ENCODE measurements at places on chromosomes 1 and 21.

DNA sequence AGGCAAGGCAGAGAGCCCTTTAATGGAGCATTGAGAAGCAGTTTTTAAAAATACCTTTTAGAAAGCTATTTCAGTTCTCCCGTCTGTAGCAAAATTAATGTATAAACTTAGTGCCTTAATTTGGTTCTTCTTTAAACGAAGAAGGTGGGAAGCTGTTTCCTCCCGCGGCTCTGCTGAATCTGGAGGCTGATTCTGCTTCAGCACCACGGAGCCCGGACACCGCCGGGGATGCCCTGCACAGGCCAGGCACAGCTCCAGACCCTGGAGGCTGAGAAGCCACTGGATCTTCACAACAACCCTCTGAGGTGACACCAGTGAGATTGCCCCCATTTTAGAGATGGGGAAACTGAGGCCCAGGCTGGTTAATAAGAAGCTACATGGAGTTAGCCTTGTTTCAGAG is 175.8 kb upstream of the VAMP3 start:
- DNase-seq: no peak

DNA sequence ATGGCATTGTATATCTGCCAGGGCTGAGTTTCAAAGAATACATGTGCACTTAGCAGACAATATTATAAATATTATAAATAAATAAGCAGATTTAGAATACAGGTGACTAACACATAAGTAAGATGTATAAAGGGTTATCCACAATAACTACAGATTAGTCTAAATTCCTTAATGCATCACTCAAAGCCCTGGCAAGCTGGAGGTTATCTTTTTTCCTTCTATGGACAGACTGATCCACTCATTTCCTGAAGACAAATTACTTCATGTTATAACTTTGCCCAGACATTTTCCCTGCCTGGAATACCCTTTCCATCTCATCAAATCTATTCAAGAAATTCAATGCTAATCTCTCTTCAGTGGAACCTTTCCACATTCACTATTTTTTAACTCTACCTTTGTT is 38.8 kb downstream of the LUZP1 start:
- no peak for DNase-seq

GRCh38 chr1:208192995-208193394 is 51.2 kb downstream of the PLXNA2 start:
- no peak for DNase-seq

DNA sequence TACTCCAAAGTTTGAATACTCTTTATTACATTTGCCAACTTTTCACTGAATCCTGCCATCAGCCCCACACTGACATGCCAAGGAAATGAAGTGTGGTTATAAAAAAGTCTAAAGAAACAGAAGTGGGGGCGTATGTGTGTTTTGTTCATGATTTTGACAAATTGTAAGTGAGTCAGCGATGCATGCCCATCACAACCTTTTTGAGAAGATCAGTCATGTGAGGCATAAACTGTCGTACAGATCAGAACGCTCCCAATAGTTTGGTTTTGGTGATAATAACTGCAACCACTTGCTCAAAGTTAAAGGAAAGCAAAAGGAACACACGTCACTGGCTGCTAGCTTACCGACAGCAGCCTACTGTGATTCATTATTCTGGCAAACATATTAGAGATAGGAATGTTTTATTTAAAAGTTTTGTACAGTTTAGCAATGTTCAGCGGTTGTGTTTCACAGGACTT is 95.6 kb downstream of the RGS2 start:
- no peak for DNase-seq

GRCh38 chr1:183730886-183731573 is 73.9 kb upstream of the RGL1 start:
- DNase-seq: no peak

DNA sequence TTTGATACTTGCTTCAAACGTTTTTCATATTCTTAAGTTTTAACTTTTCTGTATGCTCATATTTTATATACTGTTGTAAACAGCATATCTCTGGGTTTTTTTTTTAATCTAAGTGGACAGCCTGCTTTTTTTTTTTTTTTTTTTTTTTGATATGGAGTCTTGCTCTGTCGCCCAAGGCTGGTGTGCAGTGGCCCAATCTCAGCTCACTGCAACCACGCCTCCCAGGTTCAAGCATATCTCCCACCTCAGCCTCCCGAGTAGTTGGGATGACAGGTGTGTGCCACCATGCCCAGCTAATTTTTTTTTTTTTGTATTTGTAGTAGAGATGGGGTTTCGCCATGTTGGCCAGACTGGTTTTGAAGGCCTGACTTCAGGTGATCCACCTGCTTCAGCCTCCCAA is 1.2 kb downstream of the TBCE start:
- DNase-seq: no peak

- no peak for DNase-seq
Observed at GRCh38 chr1:32066489-32066873, 6.3 kb upstream of the TMEM39B start.

GRCh38 chr1:204445860-204446412 is 34.3 kb upstream of the PPP1R15B start:
- DNase-seq: no peak

DNA sequence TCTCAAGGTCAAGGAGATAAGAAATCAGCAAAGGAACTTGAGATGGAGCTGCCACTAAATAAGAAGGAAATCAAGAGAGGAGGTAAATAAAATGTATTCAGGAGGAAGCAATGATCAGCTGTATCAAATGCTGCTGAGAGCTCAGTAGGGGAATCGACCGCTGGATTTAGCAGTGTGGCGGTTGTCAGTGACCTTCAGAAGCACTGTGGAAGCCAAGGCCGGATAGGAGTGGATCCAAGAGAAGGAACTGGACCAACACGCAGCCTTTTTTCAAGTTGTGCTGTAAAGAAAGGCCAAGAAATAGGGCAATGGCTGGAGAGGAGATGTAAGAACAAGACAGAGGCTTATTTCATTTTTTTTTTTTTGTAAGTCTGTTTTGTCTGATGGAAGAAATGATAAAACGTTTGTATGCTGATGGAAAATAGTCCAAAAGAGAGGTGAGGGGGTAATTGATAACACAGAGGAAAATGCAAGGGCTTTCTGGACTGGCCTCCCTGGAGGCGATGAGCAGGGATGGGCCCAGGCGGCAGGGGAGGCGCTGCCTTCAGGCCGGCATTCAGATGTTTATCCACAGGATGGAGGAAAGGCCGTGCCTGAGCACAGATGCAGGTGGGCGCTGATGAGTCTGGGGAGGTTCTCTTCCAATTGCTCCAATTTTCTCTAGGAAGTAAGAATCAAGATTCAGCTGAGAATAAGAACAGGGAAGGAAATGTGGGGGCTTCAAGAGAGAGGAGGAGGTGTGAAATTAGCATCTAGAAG is 17.5 kb upstream of the FAM43B start:
- no peak for DNase-seq

- DNase-seq: no peak
Observed at GRCh38 chr1:30087465-30087864, 635.9 kb downstream of the MATN1 start.

DNA sequence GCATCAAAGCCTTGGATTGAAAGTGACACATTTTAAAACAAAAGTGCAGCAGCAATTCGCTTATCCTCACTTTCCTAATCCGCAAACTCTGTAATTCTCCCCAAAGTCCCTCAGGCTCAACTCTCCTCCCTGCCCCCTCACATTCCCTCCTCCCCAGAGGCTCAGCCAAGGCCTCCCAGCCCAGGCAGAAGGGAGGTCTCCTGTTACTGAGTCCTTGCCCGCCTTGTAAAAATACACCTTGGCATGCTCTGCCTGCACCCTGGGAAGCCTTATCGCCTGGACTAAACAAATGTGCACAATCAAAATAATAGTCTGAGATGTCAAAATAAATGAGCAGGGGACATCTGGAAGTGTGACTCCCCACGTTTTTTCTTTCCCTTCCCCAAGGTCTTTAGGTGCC is 109.7 kb downstream of the PLXNA2 start:
- no peak for DNase-seq

Measured in stimulated activated CD4-positive, alpha-beta T cell treated with anti-CD3 and anti-CD28 coated beads, Interleukin-1b, Interleukin-23, amount 100 ng/mL, for 24 hours (primary cell).